ENCODE measurements at places on chromosomes 7 and 10.

- DNase-seq: no peak
Observed at GRCh38 chr10:108721874-108722273, 1201.4 kb downstream of the XPNPEP1 start.

GRCh38 chr7:129949292-129950133 lies 3.2 kb downstream of the UBE2H start:
- peak; percentile 5 for DNase-seq

DNA sequence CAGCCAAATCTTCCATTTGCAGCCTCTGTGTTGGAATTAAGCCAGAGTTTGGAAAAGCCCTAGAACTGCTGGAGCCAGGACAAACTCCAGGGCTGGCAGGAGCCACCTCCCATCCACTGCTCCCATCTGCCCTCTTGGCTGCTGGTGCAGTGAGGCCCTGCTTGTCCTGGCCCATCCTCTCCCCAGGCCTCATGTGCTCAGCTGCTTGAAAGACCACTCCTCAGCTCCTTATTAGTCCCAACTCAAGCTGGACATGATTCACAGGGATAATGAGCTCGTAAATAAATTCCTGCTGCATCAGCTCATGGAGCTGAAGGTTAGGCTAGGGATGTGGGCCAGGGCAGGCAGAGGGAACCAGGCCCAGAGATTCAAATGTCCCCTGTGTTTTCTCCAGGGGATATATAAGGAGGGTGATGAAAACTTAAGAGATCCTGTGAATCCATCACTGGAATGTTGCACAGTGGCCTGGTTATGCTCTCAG lies 282.8 kb downstream of the RPS24 start:
- no peak for DNase-seq

GRCh38 chr10:24721229-24722106 lies 2.2 kb downstream of the ARHGAP21 start:
- no peak for DNase-seq

GRCh38 chr10:128016423-128017060 lies 109.6 kb downstream of the PTPRE start:
- no peak for DNase-seq

GRCh38 chr7:44884621-44885393 lies 523 bp downstream of the PURB start:
- DNase-seq: peak; percentile 51

GRCh38 chr7:139937715-139938114 lies 108.7 kb downstream of the TBXAS1 start:
- DNase-seq: no peak

DNA sequence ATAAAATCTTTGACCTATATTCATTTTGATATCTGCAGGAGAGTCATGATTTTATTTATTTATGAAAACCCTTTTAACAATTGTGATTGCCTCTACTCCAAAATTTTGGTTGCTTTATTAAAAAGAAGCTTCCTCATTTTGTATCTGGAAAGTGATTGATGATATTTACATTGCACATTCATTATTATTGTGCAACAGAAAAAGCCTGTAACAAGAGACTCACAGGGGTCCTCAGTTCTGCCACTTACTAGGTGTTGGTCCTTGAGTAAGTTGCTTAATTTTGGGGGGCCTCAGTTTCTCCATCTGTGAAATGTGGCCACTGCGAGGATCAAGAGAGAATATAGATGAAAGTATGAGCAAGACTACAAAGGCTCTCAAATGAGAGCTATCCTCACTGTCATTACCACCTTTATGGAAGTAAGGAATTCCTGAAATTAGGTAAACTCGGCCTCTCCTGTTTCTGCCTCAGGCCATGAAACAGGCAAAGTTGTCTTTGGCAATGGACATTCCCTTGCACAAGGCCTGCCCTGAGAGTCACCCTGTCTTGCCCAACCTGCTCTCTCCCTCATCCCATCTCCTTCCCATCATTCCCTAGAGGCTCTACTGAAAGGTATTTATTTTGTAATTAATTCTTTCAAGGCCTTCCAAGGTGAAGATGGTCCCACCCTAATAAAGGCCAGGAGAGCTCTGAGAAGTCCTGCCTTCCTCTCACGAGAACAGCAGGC lies 66.1 kb upstream of the ABLIM1 start:
- DNase-seq: no peak

DNA sequence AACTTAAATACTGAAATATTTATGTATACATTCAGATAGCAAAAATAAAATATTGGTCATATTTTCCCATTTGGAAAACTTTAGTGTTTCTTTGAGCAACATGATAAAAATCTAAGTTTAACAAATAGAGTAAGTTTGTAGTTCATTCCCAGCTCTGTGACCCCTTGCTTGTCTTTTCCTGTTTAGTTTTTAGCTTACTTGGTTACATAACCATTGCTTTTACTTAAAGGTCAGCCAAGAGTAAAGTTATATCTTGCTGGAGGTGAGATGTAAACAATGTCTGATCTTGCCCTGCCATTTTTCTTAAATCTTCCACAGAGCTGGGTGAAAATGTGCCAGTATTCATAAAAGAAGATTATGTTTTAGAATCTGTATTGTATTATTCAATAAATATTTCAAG lies 46.7 kb upstream of the MDFIC start:
- no peak for DNase-seq

GRCh38 chr10:31586723-31587638 lies 268.0 kb downstream of the ZEB1 start:
- DNase-seq: no peak

- DNase-seq: no peak
Observed at GRCh38 chr7:135743907-135744731, 4.5 kb downstream of the FAM180A start.

DNA sequence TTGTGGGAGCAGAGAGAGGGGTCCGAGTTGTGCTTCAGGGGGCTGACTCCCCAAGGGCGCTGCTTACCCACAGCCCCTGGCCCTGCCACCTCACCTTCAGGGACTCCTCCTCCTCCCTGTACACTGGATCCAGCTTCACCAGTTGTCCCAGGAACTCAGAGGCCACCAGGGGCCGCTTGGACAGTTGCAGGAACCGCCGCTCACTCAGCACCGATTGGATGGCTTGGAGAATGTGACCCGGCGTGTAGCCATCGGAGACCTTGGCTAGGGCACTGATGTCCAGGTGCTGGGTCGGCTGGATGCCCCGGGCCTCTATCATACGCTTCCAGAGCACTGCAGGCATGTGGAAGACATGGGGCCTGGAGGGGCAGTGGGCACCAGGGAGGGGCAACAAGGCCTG lies 4.5 kb upstream of the ASB10 start:
- DNase-seq: no peak

DNA sequence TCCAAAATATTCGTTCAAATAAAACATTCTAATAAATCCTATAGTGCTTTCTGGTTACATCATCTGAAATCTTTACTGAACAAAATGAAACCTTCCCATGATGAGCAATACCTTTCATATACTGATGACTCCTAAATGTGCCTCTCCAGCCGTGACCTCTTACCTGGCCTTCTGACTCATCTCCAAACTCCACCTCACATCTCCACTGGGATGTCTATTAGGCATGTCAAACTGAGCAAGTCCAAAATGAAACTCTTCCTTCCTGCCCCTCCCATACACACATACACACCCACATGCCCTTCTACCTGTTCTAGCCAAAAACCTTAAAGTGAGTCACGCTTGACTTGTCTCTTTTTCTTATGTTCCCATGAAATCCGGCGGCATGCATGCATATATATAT lies 22.9 kb downstream of the GSAP start:
- DNase-seq: no peak

GRCh38 chr7:88291398-88292173 lies 15.1 kb downstream of the STEAP4 start:
- DNase-seq: no peak

GRCh38 chr7:94697035-94697974 lies 41.4 kb upstream of the SGCE start:
- no peak for DNase-seq

DNA sequence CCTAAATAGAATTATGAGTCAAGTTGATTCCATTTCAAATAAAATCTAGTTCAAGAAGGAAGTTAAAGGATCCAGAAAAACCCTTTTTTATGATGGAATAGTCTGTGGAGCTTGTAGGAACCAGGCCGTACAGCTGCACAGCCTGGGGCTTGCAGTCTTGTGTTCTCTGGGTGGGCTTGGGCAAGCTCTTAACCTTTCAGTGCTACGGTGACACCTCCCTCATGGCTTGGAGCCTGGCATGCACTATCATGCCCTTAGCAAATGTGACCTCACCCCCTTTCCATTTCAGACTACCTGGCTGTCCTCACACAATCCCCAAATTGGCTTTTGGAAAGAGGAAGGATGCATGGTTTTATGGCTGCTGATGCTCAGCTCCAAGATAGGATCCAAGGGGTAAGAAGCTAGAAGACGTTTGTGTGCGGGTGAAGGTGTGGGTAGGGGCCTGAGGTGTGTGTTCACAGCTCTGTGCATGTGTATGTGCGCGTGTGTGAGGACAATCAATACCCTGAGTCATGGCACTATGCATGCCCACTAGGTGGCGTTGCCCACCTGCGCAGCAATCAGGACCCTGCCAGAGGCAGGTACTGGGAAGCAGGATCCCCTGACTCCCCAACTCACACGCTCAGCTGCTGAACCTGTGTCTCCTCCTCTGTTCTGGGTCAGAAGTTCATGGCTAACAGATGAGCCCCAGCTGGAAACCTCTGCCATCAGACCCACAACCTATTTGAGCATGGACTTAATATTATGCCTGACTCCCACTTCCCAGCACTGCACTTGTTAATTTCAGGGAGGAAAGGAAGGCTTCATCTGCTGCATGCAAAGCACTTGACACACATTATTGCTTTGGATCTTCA lies 113.4 kb downstream of the PTPN20 start:
- peak; percentile 22 for DNase-seq

GRCh38 chr10:72050873-72051272 lies 37.5 kb downstream of the SPOCK2 start:
- no peak for DNase-seq

- no peak for DNase-seq
Observed at GRCh38 chr7:76231583-76231982, 29.9 kb downstream of the SRRM3 start.

DNA sequence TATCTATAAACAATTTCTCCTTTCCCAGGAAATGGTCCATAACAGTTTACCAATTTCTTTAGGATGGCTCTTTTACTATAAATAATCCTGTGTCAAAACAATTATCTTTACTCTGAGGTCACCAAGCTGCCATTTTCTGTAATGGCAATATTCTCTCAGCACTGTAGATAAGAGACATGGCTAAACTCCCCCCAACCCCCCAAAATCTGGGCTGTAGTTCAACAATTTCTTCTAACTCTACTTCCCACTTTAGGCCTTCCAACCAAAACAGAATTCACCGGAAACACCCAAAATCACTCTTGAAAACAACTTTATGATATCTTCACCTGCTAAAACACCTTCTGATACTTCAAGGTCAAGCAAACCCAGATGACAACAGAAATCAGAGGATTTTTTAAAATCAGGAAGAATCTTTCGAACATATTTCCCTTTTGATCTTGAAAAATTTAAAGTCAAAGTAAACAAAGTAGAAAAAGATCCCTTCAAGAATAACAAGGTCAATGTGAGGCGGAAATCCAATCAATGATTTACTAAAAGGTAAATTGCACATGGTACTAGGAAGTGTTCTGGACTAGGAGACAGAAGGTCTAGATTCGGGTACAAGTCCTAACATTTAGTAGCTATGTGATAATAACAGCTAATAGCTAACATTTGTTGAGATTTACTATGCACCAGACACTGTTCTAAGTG lies 176.8 kb downstream of the CPEB3 start:
- no peak for DNase-seq

GRCh38 chr10:131561897-131562296 lies 250.4 kb upstream of the TCERG1L start:
- DNase-seq: no peak

- DNase-seq: no peak
Observed at GRCh38 chr7:19397911-19398310, 252.7 kb upstream of the FERD3L start.

- DNase-seq: no peak
Observed at GRCh38 chr10:99403674-99404073, 26.8 kb downstream of the GOT1 start.

DNA sequence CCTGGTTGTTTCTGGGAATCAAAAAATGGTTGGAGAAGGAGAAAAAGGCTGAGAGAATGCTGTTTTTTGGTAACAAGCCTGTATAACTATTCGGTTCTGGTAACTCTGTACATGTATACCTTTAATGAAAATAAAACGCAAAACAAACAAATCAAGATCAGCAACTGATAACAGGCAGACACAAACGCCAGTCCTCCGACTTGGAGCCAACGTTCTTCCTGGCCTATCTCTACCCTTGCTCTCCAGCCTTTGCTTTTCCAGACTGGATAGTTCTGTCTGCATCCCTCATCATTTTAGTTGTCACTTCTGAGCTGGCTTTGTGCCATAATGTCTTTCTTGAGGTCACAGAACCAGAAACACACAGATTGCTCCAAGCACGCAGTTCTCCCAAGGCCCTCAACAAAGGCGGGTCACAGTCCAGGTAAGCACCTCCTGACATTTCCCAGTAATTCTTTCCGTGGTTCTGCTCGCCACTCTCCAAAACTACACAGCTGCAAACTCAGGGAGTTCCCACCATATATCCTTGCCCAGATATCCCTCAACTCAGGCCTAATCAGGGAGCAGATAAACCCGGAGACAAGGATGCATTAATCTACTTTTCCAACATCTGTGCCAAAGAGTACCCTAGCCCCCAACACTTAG lies 20.2 kb downstream of the HIP1 start:
- no peak for DNase-seq

DNA sequence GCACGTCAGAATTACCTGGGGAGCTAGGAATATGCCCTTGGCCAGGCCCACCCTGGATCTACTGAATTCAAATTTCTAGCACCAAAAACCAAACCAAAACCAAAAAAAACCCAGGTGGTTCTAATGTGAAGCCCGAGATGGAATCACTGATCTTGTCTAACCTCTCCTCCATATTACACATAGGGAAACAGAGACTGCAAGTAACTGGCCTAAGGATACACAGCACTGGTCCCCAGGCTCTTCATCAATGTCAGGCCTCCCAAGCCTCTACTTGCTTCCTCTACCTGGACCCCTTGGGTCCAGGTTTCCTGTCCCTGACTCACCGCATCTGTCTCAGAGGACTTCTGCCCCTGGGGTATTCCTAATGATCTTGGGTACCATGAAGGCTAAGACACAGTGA lies 30.7 kb downstream of the ZCCHC24 start:
- no peak for DNase-seq

DNA sequence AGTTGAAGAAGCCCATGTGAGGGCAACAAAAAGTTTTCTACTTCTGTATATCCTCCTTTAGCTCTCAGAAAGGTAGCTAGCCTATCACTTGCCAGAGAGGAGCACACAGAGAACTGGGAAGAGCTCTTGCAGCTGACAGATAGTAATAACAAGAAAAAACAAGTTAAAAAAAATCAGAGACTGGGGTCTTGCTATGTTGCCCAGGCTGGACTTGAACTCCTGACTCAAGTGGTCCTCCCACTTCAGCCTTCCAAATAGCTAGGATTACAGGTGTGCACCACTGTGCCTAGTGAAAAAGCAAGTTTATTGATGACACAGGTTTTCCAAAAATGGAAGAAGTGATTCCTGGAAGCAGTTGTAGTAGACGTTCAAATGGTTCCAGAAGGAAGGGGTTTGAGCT lies 93.6 kb downstream of the CLEC2L start:
- DNase-seq: no peak

DNA sequence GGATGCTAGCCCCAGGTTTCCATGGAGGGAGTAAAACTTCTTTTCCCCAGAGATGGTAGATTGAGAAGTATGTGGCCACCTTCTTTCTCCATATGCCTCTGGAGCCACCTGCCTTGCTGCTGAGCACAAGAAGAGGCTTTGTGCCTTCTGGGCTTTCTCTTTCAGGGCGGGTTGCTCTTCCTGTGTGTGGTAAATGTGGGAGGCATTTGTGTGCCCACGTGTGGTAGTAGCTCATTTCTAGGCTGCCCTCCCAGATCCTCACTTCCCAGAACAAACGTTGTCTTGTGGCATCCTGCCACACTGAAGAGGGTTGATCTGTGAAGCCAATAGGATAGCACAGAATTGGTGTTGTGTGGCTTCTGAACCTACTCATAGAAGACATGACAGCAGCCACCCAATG lies 342.0 kb upstream of the PODXL start:
- DNase-seq: no peak

Measured in COR-L47 (cell line).